Activated T-helper 2 cell treated with anti-CD3 and anti-CD28 coated beads, Interferon-gamma antibody, Interleukin-2, Interleukin-4, amounts not matched to agents 10 μg/mL and 5 μg/mL and 100 μg/mL, durations not matched to agents 14 hours and 24 hours and 36 hours (primary cell): ENCODE measurements at places on chromosomes 4 and X.

DNA sequence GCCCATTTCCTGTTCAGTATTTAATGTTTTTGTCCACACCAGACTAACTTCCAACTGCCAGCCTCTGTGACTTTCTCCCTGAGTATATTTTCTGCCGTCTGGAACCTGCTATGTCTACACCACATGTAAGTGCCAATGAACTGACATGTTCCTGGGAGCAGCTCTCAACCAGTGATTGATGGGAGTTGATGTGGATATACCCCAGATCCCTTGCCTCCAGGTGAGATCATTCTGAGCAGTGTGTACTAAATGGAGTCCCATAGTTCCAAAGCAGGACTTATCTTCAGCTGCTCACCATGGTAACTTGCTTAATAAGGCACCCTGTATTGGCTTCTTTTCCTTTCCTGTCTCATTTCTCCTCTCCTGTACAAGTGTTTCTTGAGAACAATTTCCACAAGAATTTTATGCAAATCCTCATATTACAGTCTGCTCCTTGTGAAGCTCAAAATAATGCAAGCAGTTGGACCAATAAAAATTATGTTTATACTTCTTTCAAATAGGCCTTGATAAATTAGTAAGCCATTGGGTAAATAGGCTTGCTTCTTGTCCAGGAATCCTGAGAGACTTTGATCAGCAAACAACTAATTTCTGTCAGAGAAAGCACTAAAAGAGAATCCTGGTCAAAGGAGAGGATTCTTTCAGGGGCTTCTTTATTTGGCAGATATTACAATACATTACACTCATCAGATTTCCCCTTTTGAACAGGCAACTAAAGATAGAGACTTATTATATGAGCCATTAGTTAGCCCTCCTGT is 911.7 kb upstream of the NDST4 start:
- H3K4me1 ChIP-seq: no peaks in the 10 kb centered on the region
- H3K27ac ChIP-seq: no peak overlapping the region

- H3K4me1 ChIP-seq: peaks cover 62% of the 10 kb centered on the region
- peak; percentile 50 for DNase-seq
- H3K27me3 ChIP-seq: no peaks in the 10 kb centered on the region
- peak overlapping the region; percentile 94 for H3K27ac ChIP-seq
- H3K36me3 ChIP-seq: peaks cover 29% of the 10 kb centered on the region
Measured at GRCh38 chr4:40194602-40195161, 2.1 kb upstream of the RHOH start.

- no peaks in the 10 kb centered on the region for H3K36me3 ChIP-seq
- no peak overlapping the region for H3K27ac ChIP-seq
- peaks cover 7% of the 10 kb centered on the region for H3K4me1 ChIP-seq
- no peak overlapping the region for H3K4me3 ChIP-seq
Measured at GRCh38 chr4:88189881-88190585, 31.6 kb upstream of the ABCG2 start.

- H3K36me3 ChIP-seq: no peaks in the 10 kb centered on the region
- no peak overlapping the region for H3K4me3 ChIP-seq
- H3K4me1 ChIP-seq: no peaks in the 10 kb centered on the region
- H3K27me3 ChIP-seq: peaks cover 12% of the 10 kb centered on the region
Measured at GRCh38 chrX:8960957-8961468, 72.9 kb downstream of the FAM9B start.

DNA sequence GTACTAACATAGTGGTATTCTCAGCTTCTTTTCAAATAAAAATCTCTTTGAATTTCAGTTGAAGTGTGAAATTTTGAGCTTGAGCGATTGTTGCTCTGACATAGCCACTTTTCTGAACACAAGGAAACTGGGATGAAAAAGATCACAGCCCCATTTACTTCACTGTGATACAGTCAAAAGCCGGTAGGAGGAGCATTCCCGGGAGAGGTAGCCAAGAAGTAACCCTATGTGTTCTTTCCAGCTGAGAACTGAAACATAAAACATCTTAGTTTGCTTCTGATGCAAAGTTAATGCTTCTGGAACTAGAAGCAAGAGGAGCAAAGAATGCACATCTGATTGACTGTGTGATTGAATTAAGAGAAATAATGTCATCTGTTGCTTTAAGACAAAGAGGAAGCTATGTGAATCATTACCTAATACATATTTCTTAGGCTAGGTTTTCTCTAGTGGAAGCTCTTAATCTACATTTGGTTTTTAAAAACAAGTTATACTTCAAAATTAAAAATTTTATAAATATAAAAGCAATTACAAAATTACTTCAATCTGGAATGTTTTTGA is 88.3 kb upstream of the UNC5C start:
- H3K4me1 ChIP-seq: peaks cover 11% of the 10 kb centered on the region
- H3K36me3 ChIP-seq: no peaks in the 10 kb centered on the region
- no peak for DNase-seq
- H3K27ac ChIP-seq: no peak overlapping the region
- no peak overlapping the region for H3K4me3 ChIP-seq
- H3K27me3 ChIP-seq: peaks cover 3% of the 10 kb centered on the region

DNA sequence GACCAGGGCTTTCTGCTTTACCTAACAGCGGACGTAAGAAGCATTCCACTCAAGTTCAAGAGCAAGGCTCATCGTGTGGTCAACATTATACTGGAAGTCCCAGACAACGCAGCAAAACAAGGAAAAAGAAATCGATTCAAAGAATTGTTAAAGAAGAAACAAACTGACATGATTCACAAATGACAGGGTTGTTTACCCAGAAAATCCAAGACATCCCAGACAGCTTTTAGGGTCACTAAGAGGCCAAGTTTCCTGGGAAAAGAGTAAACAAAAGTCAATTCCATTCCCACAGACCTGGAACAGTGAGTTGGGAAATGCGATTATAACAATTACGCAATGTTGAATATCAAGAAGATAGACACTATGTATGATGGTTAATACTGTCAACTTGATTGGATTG is 21.5 kb upstream of the HTRA3 start:
- no peaks in the 10 kb centered on the region for H3K36me3 ChIP-seq
- H3K27ac ChIP-seq: no peak overlapping the region
- H3K4me3 ChIP-seq: no peak overlapping the region

DNA sequence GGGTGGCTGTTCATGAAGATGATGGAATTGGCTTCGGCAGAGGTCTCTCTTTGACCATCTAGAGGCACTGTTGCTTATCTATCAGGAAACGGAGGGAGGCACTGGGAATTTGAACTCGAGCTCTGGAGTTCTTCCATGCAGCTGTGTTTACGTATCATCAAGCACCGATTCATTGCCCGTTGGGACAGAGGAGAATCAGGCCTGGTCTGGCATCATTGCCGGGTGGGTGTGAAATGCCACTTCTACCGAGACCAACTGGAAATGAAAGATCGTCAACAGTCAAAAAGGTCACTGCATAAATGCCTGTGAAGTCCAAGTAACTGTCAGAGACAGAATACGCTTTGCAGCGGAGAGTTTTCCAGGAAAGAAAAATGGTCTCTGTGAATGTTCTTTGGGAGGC is 166.9 kb downstream of the ASMT start:
- H3K4me1 ChIP-seq: no peaks in the 10 kb centered on the region
- no peaks in the 10 kb centered on the region for H3K27me3 ChIP-seq
- H3K27ac ChIP-seq: no peak overlapping the region
- DNase-seq: no peak

- peaks cover 33% of the 10 kb centered on the region for H3K36me3 ChIP-seq
- no peaks in the 10 kb centered on the region for H3K27me3 ChIP-seq
Measured at GRCh38 chrX:1493412-1493811, 40.7 kb upstream of the ASMTL start.

DNA sequence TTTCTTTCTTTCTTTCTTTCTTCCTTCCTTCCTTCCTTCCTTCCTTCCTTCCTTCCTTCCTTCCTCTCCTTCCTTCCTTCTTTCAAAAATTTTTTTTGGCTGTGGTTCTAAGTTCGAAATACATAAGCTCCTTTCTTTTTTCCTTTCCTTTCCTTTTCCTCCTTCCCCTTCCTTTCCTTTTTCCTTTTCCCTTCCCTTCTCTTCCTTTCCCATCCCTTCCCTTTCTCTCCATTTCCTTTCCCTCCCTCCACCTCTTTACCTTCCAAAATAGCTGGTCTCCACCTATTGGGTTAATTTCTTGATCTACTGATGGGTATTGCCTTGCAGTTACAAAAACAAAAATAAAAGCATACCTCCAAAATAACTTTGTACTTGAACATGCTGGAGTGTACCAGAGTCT is 73.4 kb upstream of the GPRIN3 start:
- H3K4me1 ChIP-seq: no peaks in the 10 kb centered on the region
- no peak overlapping the region for H3K4me3 ChIP-seq
- H3K27me3 ChIP-seq: peaks cover 13% of the 10 kb centered on the region
- no peaks in the 10 kb centered on the region for H3K36me3 ChIP-seq
- H3K27ac ChIP-seq: no peak overlapping the region

GRCh38 chr4:180449395-180449956 is 1793.7 kb upstream of the TENM3 start:
- no peaks in the 10 kb centered on the region for H3K36me3 ChIP-seq
- no peaks in the 10 kb centered on the region for H3K27me3 ChIP-seq
- H3K4me1 ChIP-seq: no peaks in the 10 kb centered on the region
- DNase-seq: no peak
- no peak overlapping the region for H3K4me3 ChIP-seq

DNA sequence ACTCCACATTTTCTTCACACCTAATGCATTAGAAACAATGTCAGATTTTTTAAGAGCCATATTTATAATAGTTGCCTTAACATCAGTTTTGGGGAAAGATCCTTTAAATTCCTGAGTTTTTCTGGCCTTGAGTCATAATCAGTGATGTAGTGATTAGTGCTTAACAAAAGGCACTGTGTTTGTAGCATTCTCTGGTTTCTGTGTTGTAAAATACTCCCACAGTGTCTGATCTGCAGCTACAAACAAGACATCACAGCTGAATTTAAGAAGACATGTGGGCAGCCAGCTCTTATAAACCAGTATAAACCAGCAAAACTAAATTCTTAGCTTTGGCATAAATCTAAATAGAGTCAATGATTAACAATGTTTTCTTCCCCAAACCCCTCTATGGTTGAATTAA is 233.8 kb downstream of the FSTL5 start:
- H3K27me3 ChIP-seq: no peaks in the 10 kb centered on the region
- H3K4me1 ChIP-seq: no peaks in the 10 kb centered on the region
- H3K4me3 ChIP-seq: no peak overlapping the region
- no peak overlapping the region for H3K27ac ChIP-seq
- no peaks in the 10 kb centered on the region for H3K36me3 ChIP-seq

DNA sequence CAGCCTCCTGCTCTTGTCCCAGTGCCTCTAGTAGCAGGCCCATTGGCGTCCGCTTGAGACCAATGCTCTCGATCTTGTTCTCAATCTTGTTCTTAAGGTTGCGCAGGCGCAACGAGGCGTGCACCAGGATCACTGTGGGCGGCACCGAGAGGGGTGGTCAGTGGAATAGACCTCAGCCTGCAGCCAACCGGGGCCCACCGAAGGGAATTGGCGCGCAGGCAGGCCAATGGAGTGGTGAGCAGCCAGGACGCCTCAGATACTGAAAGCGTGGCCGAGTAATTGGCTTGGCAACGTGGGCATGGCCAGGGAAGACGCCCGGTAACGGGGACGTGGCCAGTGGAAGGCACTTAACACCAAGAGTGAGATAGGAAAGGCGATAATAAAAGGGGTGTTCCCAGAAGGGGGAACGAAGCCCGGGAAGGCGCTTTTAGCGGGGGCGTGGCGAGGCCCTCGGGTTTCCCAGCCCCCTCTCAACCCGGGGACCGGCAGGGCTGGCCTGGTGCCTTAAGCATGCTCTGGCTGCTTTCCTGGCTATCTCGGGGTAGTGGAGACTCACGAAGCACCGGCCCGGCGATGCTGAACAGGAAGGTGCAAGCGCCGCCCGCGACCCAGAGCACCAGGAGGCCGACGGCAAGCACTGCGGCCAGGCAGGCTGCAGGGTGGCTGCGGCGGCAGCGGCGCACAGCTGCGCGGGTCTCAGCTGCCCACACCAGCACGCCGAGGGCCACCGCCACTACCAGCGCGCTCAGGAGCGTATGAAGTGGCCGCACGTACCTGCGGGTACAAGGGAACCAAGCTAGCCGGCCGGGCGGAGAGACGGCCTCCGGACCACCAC is 1.7 kb downstream of the PRAF2 start:
- DNase-seq: no peak
- no peak overlapping the region for H3K27ac ChIP-seq
- peaks cover 32% of the 10 kb centered on the region for H3K36me3 ChIP-seq
- H3K4me1 ChIP-seq: peaks cover 15% of the 10 kb centered on the region
- no peaks in the 10 kb centered on the region for H3K27me3 ChIP-seq

DNA sequence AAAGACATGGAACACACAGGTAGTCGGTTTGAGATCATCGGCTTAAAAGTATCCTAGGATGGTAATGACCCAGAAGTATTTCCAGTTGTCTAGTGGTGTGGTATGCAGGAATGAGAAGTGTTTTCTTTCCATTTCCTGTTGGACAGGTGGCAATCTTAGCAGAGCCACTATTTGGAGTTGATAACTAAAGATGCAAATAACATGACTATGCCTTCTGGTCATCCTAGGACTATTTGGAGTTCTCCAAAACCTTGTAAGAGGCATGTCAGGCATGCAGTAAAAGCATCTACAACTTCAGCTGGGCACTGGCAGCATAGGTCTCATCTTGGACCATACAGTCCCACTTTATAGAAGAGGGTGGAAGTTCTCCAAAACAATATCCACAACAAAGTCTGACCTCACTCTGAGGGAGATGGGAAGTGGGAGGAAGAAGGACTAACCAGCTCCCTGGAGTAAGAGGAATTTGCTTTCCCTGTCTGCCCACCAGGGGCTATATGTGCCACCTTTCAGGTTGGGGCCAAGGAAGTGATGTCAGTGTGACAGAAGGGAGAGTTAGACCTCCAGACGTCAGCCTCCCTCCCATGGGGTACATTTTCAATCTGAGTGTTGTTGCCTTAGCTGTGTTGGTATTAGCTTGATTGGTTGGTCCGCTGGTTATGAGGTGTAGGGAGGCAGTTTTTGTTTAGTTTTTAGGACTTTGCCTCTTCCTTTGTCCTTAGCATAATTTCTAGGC is 101.2 kb upstream of the MYOZ2 start:
- no peaks in the 10 kb centered on the region for H3K36me3 ChIP-seq
- H3K4me3 ChIP-seq: no peak overlapping the region
- no peak overlapping the region for H3K27ac ChIP-seq
- H3K27me3 ChIP-seq: peaks cover 8% of the 10 kb centered on the region
- peaks cover 3% of the 10 kb centered on the region for H3K4me1 ChIP-seq

DNA sequence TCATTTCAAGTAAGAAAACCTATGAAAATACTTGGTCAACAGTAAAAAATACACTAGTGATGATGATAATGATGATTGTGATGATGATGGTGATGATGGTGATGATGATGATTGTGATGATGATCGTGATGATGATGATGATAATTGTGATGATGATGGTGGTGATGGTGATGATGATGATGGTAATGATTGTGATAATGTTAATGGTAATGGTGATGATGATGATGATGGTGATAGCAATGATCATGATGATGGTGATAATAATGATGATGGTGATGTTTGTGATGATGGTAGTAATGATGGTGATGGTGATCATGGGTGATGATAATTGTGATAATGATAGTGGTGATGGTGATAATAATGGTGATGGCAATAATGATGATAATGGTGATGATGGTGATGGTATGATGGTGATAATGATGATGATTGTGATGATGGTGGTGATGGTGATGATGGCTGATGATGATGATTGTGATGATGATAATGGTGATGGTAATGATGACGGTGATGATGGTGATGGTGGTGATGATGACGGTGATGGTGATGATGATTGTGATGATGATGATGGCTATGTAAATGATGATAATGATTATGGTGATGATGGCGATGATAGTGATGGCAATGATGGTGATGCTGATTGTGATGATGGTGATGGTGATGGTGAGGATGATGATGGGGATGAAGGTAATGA is 62.1 kb downstream of the VCX3A start:
- no peaks in the 10 kb centered on the region for H3K27me3 ChIP-seq
- no peaks in the 10 kb centered on the region for H3K4me1 ChIP-seq
- no peaks in the 10 kb centered on the region for H3K36me3 ChIP-seq
- H3K27ac ChIP-seq: no peak overlapping the region
- no peak for DNase-seq

- no peak overlapping the region for H3K27ac ChIP-seq
- H3K4me1 ChIP-seq: no peaks in the 10 kb centered on the region
- DNase-seq: no peak
- no peak overlapping the region for H3K4me3 ChIP-seq
- peaks cover 2% of the 10 kb centered on the region for H3K27me3 ChIP-seq
Measured at GRCh38 chrX:133440081-133440796, 24.9 kb upstream of the GPC4 start.
